ENCODE measurements at places on chromosomes 6 and 20.

GRCh38 chr6:46888031-46888430 is 33.7 kb downstream of the ADGRF5 start:
- DNase-seq = no peak

- DNase-seq = peak; percentile 47
Measured at GRCh38 chr20:16803965-16804792, 56.0 kb downstream of the OTOR start.

DNA sequence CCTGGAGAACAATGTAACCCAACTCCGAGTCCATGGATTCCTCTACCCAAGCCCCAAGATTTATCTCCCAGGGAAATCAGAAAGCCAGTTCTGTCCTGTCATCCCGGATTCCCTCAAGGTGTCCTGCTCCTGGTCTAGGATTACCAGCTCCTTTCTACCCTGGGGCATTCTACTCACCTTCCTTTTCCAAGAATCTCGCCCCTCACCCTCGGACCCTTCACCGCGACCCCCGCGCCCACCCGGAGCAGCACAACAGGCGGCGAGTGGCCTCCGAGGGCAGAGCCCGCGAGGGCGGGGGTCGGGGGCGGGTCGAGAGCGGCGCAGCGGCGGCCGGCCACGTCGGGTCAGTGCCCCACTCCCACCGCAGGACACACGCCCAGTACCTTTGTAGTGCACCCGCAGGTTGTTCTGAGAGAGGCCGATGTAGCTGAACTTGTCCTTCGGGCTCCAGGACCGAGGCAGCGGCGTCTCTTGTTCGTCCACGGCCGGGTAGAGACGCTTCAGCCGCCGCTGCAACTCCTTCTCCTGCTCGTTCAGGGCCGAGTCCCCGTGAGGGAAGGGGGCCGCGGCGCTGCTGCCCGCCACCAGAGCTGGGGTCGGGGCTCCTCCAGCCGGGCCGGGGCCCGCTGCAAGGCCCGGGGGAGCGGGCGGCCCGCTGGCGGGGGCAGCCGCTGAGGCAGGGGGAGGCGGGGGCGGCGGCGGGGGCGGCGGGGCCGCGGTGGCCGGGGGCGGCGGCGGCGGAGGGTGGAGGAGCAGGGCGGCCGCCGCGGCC is 897 bp downstream of the RANBP9 start:
- DNase-seq = peak; percentile 67

- no peak for DNase-seq
Measured at GRCh38 chr6:142784344-142784743, 160.6 kb downstream of the HIVEP2 start.

DNA sequence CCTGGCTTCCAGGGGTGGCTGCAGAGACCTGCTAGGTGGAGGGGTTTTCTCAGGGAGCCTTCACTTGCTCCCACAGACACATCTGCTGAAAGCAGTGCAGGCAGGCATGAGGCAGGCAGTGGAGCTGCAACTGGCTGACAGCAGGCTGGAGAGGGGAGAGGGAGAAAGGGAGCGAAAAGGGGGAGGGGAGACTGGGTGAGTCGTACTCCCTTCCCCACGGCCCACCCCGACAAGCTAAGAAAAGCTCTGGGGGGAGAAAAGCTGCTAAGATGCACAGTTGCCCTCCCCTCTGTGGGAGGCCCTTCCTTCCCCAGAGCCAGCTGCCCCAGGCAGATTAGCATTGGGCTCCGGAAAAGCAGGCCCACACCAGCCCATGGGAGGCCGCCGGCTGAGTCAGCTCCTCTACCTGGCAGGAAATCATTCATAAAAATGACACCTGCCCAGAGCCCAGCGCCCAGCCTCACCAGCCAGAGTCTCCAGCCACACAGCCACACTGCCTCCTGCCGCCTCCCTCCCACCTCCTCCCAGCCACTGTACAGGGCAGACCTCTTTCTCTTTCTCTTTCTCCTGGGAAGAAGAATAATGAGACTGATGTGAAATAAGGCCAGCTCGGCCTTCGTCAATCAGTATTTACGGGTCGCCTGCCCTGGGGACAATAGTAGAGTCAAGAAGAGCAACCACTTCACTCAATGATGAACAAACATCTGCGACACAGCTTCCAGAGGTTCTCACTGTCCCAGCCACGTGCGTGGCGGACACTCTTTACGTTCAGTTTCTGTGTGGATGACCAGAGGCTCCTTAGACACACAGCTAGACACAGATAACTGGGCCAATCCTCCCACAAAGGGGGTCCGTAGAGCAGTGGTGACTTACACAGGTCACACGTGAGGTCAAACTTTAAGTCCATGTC is 7.7 kb upstream of the C20orf203 start:
- no peak for DNase-seq

GRCh38 chr20:39631557-39631956 is 669.4 kb downstream of the DHX35 start:
- DNase-seq = no peak

DNA sequence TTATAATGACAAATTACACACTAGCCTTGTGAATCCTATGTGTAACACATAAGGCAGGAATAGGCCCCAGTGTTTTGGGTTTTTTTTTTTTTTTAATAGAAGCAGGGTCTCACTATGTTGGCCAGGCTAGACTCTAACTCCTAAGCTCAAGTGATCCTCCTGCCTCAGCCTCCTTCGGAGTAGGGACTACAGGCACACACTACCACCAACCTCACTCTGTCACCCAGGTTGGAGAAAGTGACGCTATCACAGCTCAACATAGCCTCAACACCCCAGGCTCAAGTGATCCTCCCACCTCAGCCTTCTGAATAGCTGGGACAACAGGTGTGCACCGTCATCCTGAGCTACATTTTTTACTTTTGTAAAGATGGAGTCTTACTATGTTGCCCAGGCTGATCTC is 205.8 kb upstream of the RREB1 start:
- no peak for DNase-seq

GRCh38 chr20:61482901-61483300 is 230.8 kb downstream of the CDH4 start:
- DNase-seq = no peak

DNA sequence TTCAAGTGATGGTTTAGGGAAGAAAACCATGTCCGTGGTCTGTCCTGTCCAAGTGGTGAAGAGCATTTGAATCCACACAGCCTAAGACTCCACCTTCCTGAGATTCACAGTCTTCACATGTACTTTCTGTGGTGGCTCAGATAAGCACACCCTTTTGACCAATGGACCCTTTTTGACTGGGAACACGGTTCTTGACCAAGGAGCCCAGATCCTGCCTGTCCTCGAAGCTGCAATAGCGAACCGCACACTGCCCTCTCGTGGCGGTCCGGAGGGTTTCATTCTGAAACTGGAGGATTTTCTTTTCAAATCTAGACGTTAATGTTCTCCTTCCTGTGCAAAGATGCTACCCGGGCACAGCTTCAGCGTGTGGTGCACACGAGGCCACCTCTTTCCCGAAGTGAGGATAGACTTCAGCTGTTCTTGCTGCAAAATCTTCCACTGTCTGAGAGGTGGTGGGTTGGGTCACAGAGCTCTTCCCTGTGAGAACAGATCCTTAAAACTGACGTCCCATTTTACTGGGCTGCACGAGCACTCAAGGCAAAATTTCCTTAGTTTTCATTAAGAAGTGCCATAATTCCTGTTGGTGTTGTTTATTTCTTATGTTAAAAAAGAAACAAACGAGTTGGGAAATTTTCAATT is 90.5 kb downstream of the SYNJ2 start:
- DNase-seq = peak; percentile 71

DNA sequence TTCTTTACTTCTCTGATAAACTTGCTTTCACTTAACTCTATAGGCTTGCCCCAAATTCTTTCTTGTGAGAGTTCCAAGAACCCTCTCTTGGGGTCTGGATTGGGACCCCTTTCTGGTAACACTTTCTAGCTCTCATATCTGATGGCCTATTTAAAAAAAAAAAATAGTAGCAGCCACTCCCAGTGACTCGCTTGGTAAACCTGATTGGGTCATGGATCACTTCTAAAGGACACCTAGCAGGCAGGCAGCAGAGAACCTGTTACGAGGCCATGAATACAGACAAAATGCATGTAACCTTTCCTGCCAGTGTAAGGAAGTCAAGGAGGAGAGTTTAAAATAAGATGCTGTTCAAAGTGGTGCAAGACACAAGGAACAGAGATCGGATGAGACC is 9.1 kb upstream of the SERPINB6 start:
- no peak for DNase-seq

DNA sequence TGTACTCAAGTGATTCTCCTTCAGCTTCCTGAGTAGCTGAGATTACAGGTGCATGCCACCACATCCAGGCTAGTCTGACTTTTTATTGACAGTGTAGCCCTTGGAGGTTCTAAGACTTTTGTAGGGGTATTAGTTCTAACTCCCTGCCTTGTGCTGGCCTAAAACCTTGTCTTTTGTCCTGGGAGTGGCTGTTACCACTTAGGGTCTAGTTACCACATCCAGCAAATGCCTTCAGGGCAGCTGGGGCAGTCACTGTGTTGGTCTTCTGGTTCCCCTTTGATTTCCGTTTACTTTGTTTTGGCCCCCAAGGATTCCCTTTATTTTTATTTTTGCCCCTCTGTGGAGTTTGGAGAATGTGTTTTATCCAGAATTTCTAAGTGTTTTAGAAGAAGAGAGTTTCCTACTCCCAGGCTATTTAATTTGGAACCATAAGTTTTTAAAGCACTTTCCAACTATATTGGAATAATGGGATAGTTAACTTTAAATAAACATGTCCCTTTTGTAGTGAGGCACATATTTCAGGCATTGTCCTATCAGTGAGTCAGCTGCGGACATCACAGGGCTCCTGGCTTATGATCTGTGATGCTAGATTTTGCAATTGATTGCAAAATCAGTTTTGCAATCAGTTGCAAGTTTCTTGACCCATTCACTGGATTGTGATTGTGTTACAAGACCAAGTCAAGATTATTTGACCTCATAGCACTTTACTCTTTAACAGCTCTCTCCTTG is 25.0 kb downstream of the IL22RA2 start:
- DNase-seq = peak; percentile 45

GRCh38 chr6:38443352-38444144 is 196.2 kb downstream of the BTBD9 start:
- DNase-seq = no peak

DNA sequence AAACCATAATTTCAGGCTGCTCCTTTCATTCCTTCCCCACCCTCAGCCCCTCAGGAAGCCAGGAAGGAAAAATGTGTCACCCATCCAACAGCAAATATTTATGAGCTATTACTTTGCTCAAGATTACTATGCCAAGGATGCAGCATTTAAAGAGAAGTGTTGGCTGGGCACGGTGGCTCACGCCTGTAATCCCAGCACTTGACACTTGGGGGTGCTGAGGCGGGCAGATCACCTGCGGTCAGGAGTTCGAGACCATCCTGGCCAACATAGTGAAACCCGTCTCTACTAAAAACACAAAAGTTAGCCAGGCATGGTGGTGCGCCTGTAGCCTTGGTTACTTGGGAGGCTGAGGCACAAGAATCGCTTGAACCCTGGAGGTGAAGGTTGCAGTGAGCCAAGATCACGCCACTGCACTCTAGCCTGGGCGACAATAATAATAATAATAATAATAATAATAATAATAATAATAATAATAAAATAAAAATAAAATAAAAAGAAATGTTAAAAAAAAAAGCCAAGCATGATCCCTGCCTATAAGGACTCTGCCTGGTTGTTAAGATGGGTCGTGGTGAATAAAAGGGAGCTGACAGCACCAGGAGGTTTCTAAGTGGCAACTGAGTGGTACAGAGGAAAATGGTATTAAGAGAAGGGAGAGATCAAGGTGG is 20.5 kb upstream of the TIAM2 start:
- DNase-seq = no peak

DNA sequence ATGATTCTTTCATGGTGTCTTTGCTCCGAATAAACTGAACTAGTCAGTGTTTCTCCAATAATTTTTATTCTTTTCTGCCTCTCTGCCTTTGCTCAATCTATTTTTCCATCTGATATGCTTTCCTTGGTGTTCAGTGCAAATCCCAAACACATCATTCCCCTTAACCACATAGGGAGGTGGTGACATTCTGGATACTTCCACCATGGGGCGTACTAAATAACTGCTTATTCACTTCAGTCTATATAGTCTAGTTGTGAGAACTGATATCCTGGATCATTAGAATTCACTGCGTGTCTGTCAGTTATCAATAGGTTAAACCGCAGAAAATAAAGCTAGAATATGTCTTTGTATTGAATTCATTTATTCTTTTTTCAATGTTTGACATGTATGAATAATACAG is 83.1 kb downstream of the KCNQ5 start:
- peak; percentile 2 for DNase-seq

DNA sequence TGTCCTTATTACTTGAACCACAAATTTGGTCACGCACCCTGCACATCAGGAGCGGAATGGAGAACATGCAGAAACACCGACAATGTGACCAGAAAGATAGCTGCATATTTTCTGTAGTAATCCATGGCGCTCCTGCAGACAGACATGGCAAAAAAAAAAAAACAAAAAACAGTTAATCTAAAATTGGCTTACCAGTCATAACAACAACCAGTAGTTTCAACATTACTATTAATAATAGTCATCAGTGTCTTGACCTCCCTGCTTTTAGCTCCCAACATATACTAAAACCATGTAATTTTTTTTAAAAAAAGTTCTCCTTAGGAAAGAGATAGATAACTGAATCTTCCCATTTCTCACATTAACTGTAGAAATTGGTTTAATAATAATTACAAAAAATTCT is 6.8 kb downstream of the CGA start:
- no peak for DNase-seq

DNA sequence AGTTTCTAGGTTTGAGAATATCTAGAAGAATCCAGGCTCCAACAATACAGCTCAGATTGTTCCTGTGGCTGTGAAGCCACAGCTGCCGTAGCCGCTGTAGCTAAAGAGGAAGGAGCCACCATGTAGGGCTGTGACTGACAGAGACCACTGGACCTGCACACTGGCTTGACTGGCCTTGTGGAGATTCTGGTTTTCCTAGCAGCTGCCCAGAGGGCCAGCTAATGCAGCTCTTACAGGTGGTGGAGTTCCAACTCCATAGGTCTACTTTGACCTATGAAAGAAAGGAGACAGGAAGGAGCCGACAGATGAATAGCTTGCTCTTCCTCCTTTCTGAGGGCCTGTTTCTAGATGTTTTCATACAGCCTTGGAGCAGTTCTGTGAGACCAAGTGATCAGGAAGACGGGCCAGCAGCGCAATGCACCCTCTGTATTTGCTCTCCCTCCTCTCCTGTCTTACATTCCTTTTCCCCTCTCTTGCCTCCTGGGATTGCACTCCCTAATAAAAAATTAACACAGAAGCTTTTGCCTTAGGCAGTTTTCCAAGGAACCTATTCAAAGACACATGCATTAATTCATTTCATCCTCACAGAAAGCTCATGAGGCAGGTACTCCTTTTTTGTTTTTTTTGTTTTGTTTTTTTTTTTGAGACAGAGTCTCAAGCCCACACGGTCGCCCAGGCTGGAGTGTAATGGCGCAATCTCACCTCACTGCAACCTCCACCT is 51.8 kb upstream of the MYB start:
- DNase-seq = no peak

- DNase-seq = no peak
Measured at GRCh38 chr20:46357030-46357514, 48.8 kb upstream of the CDH22 start.

DNA sequence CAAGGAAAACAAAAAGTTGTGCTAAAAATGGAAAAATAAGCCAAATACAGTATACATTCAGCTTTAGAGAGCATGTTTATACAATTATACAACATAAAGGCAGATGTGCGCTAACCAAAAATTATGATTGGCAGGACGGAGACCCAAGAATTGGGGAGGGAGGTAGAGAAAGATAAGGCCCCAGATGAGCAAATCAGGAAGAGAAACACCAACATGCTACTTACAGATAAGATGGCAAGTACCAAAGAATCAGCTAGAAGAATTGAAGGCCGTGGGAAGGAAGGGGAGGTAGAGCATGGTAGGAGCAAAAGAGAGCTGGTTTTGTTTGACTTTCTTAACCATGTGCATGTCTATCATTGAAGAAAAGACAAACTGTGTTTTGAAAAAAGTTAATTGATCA is 45.4 kb downstream of the PRND start:
- no peak for DNase-seq

GRCh38 chr6:118656847-118657451 is 5.6 kb upstream of the CEP85L start:
- DNase-seq = no peak

Data from HepG2 (cell line).